ENCODE measurements at places on chromosomes 13 and 19.

DNA sequence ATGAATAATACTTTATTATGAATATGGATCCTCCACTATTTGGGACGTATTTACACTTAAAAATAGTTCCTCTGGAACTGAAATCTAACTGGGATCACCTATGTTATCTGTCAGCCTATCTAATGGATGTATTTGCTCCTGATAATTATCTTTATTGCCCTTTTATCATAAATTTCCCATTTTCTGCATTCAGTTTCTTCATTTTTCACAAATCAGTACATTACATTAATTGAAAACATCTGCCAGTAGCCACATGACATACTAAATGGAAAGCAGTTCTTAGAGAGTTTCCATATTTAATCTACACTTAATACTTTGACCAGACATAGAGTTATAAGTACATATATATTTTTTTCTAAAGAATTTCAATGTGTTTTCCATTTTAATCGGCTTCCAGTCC lies 888.8 kb downstream of the SLITRK6 start:
- no peak for DNase-seq

GRCh38 chr19:39385629-39386411 lies 5.1 kb downstream of the PAF1 start:
- no peak for DNase-seq

GRCh38 chr19:41847351-41848105 lies 2.7 kb downstream of the DMRTC2 start:
- DNase-seq, result peak; percentile 2

DNA sequence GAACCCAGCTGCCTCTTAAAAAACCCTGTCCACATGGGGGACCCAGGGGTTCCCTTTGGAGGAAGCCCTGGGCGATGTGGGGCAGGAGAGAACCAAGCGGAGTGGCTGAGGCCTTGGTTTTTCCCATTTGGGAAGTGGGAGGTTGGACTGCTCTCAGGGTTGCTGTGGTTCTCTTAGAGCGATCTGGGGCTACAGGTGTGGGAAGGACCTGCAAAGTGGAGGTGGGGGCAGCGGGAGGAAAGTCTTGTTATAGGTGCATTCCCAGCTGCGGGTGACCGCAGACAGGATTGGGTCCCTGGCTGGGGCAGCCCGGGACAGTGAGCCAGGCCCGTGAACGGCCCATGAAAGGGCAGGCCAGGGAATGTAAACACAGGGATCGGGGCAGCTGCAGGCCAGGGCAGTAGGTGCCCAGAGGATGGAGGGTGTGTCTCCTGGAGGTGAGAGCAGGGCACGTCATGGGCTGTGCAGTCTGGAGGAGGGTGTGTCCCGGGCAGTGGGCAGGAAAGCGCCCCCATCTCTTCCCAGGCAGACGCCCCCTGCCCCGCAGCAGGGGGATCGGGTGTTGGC lies 814 bp downstream of the SLC25A23 start:
- DNase-seq, result peak; percentile 27

GRCh38 chr19:35811317-35812219 lies 1.1 kb downstream of the PRODH2 start:
- no peak for DNase-seq

DNA sequence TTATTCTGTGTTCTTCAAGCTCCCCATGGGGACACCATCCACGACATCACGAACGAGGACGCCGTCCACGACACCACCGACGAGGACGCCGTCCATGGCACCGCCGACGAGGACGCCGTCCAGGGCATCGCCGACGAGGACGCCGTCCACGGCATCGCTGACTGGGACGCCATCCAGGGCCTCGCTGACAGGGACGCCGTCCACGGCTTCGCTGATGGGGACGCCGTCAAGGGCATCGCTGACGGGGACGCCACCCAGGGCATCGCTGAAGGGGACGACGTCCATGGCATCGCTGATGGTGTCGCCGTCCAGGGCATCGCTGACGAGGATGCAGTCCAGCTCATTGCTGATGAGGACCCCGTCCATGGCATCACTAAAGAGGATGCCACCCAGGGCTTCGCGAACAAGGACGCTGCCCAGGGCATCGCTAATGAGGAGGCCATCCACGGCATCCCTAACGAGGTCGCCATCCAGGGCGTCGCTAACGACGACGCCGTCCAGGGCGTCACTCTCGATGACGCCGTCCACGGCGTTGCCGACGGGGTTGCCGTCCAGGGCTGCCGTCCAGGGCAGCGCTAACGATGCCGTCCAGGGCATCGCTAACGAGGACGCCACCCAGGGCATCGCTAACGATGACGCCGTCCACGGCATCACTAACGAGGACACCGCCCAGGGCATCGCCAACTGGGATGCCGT lies 949.2 kb downstream of the TUBA3C start:
- no peak for DNase-seq

DNA sequence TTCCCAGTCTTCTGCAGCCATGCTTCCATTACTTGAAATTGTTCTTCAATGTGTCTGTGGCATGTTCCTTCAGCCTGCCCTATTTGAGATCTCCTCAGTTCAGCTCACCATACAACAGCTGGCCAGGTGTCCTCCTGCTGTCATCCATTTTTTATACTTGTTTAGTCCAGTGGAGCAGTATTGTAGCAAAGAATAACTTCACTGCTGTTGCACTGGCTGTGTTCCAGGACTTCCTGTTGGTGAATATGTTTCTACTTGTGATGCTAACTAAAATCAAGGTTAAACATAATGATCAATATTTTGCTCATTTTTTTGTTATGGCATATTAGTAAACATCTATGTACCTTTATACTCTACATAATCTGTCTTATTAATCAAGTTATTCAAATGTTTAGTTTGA lies 1394.1 kb downstream of the PCDH9 start:
- DNase-seq, result no peak

DNA sequence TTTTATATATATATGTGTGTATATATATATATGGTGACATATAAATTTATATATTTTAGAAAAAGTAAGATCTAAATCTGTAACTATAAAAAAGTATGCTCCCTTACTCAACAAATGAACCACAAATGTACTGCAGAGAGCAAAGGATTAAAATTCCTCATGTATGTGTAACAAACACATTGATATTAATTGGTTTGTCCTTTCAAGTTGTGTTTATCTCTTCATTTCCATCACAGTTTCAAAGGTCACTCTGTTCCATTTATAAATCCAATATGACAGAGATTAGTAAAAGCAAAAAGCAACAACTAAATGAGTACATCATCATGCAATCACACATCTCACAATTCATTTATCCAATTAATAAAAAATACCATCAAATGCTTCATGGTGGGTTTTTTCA lies 247.9 kb downstream of the DACH1 start:
- DNase-seq, result no peak

DNA sequence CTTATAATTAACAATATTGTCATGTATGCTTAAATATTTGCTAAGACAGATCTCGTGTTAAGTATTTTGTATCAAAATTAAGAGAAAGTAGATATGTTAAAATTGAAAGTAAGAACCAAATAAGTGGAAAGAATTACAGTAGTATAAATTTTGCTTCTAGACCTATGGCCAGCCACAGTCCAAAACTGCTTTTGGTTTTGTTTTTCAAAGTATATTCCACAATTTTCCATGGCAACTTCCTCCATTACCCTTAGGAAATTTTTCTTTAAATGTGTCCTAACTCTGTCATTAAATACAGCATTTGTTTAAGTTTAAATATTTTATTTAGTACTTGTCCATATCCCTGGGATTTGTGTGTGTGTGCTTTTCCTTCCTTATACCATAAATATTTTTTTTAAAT lies 689.0 kb downstream of the DIAPH3 start:
- no peak for DNase-seq

DNA sequence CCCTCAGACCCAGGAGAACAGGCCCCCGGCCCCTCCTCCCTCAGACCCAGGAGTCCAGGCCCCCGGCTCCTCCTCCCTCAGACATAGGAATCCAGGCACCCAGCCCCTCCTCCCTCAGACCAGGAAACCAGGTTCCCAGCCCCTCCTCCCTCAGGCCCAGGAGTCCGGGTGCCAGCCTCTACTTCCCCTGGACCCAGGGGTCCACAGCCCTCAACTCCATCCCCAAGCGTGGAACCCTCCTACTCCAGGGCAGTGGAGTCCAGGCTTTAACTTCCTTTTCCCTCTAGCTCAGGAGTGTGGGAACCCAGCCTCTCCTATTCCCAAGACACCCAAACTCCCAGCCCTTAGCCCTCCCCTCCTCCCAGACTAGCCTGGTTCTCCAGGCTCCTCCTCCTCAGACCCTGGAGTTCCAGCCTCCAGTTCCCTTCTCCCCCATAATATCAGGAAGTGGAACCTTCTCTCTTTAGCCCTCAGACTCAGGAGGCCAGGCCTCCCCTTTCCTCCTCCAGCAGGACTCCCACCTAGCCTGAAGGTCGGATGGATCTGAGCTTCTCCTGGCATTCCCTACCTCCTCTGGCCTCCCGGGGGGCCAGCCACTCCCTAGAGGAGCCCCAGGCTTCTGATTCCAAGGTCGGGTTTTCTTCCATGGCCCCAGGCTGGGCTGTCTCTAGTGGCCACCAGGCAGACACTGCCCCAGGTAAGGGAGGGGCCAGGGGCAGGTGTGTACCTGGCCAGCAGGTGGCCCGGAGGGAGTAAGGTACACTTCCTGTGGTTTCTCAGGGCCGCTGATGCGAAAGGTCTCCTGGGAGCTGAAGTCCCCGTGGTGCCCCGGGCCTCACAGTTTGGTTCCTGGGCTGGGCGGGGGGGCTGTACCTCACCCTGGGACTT lies at the start of gene TMC4:
TMC4 (minus strand) TSS at position 690 of the 888 bp plus-strand sequence; CDS start at position 647, 43 bp downstream.
- no peak for DNase-seq

GRCh38 chr13:72505376-72505775 lies 222.1 kb downstream of the MZT1 start:
- DNase-seq, result no peak

DNA sequence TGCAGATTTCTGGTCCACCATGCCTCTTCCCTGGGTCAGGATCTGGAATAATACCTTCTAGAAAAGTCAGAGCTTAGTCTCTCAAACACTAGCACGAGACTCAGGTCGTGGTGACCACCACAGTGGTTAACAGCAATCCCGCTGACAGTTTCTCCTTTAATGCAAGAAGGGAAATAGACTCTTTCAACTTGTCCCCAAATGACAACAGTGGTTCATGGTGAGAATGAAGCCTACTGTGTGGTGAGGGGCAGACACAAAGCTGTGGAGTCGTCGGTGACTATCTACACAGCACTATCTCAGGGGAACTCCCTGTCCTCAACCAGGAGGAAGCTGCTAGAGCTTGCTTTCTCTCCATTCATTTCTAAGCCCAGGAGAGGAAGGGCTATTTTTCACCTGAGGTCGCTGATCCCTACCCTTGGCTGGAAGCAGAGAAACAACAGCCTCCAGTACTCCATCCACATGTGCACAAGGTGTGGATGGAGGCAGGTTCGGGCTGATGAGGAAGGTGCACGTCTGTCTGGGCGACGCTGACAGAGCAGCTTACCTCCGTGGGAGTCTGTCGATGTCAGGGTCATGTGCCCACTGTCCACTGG lies 72.4 kb downstream of the STK24 start:
- DNase-seq, result no peak

GRCh38 chr19:21317821-21318220 lies 11.4 kb downstream of the ZNF708 start:
- no peak for DNase-seq

DNA sequence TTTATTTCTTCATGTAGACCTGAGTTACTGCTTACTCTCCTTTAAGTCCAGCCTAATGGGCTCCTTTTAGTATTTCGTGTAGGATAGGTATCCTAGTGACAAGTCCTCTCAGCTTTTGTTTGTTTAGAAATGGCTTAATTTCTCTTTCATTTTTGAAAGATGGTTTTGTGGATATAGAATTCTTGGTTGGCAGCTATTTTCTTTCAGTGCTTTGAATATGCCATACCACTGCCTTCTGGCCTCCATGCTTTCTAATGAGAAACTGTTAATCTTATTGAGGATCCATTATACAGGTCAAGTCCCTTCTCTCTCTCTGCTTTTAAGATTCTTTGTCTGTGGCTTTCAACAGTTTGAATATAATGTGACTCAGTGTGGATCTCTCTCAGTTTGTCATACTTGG lies 46.8 kb upstream of the SACS start:
- DNase-seq, result no peak

GRCh38 chr13:46622630-46623256 lies 69.8 kb downstream of the LRCH1 start:
- no peak for DNase-seq

DNA sequence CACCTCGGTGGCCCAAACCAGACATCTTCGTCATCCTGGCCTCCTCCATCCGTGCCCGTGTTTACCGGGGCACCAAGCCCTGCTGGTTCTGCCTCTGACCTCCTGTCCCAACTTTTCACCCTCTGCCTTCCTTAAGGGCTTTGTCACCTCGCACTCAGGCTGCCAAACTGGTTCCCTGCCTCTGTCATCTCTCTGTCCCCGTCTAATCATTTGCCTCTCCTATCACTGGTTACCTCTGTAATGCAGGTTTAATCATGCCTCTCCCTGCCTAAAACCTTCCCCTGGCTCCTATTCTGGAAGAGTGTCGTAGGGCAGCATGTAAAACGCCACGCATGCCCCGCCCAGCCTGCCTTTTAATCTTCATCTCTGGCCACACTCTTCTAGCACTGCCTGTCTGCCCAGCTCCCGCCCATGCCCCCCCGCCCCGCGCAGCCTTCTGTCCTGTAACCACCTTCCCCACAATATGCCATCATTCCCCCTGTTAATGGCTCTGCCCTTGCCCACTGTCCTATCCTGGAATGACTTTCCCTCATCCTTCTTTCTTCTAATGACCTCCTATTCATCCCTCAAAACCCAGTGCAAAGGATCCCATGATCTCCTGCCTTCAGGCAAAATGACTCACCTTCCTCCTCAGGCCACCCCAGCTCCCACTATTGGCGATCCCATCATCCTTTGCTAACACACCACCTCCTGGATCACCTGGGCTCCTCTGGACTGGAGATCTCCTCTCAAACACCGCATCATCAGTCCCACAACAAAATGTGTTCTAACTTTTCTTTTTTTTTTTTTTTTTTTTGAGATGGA lies 66.7 kb downstream of the PEX11G start:
- DNase-seq, result no peak

DNA sequence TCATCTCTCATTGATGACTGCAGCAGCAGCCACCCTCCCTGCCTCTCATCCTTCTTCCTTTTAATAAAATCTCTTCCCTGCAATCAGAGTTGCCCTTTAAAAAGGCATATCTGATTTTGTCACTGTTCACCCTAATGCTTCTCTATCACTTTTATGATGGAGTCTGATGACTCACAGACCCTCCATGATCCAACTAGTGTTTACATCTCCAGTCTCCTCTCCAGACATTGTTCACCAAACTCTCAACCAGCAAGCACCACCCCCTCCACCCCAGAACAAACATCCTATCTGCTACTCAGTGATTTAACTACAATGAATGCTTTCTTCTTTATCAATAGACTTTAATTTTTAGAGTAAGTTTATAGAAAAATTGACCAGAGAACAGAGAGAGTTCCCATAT lies 59.5 kb downstream of the TNFSF11 start:
- DNase-seq, result no peak

DNA sequence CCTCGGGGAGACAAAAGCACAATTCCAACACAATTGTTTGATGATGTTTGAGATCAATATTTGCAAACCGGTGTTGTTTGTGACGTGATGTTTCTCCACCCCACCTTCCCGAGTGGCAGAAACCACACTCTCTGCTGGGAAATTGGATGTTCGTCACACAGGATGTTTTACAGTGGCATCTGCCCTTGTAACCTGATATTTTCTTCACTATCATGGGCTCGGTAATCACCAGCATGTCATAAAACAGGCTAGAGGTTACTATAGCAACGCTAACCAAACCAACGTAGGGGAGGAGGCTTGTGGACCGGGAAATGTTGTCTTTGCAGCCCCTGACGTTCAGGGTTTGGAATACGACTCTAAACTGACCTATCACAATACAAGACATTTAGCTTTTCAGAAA lies 454.5 kb downstream of the IRS2 start:
- DNase-seq, result peak; percentile 40

GRCh38 chr19:41795031-41795461 lies 1.3 kb upstream of the CEACAM3 start:
- DNase-seq, result peak; percentile 29

Measured in urothelium cell line (cell line).